ENCODE measurements at places on chromosomes 2 and 18. TPM values are rescaled to one million over a fixed set of nuclear protein-coding genes. Genes with fewer than 3 reads are reported as not detected.
A peak's percentile ranks its signal among the peaks of the same experiment; 100 is the strongest.

DNA sequence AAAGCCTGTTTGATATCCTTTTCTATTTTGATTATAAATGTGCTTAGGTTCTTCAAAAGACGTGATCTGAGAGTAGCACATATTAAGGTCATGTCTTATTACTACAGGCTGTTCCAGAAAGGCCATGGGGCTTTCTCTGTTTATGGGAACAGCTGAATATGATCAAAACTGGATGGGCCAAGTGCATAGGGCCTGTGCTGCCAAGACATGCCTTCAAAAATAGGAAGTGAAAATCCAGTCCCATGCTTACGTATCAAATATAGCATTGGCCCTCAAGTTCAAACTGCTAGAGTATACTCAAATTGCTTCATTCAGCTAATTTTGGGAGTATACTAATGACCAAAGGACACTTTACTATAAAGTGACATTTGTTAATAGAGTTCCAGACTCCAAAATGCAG lies 24.1 kb downstream of the SLC25A52 start:
- DNase-seq, result no peak

DNA sequence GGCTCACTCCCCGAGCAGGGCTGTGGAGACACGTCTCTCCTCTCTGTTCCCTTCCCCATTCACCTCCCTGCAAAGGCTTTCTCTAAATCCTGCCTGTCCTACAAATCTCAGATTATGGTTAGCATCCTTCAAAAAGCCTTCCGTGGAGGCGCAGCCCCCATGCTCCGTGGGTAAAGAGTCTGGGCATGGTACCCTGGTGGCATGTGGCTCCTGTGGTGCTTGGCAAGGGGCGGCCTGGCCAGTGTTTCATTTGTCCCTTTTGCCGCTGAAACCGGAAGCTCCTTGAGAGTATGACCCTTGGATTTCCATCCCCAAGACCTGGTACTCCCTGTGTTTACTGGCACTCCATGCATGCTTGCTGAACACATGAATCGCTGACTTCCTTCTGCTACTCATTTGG lies 839.3 kb upstream of the SALL3 start:
- DNase-seq, result no peak

GRCh38 chr2:133839677-133840076 lies 271.4 kb upstream of the NCKAP5 start:
- DNase-seq, result no peak

DNA sequence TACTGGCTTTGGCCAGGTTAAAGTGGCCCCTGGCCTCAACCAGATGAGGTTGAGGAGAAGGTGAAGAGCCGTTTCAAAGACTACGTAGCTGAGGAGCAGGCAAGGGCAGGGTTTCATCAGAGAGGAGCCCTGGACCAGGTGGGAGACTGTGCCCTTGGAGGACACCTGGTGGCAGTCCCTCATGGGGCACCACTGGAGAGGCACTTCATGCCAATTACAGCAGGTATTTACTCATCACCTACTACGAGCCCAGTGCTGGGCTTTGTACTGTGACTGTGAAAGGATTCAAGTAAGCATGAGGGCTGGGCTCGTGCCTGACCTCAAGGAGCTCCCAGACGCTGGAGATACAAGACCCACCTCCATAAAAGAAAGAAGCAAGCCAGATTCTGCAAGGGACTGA lies 37.6 kb downstream of the SMAD7 start:
- no peak for DNase-seq

DNA sequence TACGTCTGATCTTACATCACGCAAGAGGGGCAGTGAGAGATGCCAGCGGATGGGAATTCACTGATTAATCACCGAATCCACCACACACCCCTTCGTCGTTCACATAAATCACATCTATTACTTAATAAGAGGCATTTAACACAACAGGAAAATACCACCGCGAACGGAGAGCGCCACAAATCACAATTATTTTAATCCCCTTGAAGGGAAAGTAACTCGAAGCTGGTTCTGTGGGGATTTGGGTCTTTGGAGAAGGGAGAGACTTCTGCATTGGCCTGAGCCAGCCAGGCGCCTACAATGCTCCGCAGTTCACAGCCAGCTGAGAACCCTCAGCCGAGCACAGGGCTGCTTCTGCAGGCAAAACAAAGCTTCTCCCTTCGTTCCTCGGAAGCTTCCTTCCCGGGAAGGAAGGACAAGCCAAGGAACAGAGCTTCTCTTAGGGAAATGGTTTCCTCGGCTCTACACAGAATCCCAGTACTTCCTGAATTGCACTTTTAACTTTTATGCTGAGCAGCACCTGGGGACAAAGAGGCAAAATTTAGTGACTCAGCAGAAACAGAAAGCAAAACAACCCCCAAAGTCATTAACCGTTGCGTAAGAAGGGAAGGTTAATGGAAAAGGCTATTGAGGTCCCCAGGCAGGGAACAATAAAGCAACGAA lies at the start of gene LRP1B:
Gene LRP1B (minus strand): TSS at position 7 of the 660 bp plus-strand sequence. CDS start 287 bp downstream, outside the sequence.
- peak; percentile 55 for DNase-seq

- DNase-seq, result no peak
Observed at GRCh38 chr2:71727562-71727961, 274.2 kb downstream of the DYSF start.

DNA sequence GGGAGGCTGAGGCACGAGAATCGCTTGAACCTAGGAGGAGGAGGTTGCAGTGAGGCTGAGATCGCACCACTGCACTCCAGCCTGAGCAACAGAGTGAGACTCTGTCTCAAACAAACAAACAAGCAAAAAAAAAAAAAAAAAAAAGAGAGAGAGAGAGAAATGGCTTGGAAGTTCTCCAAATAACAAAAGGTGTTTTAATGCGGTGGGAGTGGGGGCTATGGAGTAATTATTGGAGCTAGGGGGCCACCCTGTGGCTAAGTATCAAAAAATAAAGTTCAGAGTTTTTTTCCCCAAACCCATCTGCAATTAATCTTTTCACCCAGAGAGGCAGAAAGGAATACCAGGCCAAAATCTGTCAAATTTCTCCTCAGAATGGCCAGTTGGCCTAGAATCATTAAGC lies 23.0 kb upstream of the CEP68 start:
- DNase-seq, result peak; percentile 8

GRCh38 chr2:111200333-111200881 lies 79.7 kb downstream of the BCL2L11 start:
- no peak for DNase-seq

GRCh38 chr2:72984172-72984671 lies 66.9 kb downstream of the EMX1 start:
- no peak for DNase-seq

DNA sequence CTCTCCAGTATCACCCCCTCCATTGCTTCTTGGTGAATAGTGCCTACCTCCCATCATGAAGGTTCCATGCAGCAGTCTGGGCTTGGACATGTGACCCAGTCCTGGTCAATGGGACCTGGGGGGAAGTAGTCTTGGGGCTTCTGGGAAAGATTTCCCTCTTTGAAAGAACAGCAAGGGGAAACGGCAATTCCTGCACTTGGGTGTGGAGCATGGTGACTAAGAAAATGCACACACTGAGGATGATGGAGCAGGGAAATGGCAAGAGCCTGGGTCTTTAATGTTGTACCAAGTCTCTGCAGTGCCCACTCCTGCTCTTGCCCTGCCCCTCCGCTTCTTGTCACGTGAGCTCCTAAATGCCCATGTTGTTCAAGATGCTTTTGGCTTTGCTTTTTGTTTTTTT lies 131.4 kb upstream of the SIX2 start:
- DNase-seq, result no peak

DNA sequence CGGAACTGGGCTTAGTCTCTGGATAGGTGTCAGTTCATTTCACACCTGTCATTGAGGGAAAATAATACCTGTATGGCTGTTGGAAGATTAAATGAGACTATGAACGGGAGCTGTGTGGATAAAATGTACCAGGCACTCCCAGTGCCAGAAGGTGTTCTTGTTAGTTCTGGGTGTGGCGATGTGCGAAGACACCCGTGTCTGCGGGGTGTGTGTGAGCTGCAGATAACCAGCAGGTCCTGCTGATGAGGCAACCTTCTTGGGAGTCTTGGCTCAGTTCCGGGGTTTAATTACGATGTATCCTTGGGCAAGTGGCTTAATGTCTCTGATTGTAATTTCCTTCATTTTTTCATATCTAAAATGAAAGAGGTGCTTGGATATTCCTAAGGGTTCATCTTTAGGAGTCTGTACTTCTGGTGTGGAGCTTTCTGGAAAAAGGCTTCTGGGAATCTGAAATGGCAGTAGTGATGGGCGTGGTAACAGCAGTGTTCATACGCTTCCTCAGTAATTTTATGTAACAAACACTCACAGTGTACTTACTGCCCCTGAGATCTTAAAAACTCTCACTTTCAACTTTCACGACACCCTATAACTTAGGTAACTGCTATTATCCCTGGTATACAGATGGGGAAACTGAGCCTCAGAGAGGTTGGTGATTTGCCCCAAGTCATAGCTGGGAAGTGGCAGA lies 35.0 kb downstream of the NEDD4L start:
- no peak for DNase-seq

DNA sequence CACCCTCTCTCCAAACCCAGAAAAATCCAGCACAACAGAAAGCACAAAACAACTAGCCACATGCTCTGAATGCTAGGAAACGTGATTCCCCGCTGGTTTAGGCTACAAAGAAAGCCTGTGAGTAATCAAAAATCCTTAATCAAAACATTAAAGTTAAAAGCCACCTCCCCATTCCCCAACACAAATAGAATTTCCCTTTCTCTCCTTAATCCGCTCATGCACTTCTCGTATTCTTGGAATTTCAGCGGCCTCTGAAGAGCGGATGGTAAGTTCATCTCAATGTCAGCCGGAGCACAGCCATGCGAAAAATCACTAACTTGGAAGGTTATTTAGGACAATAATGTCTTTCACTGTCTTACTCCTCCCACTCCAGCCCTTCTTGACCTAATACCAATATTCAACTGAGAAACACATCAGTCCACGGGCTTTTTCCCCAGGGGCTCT lies 126.7 kb downstream of the OSBPL1A start:
- peak; percentile 0 for DNase-seq

The FKBP1B gene
- 0.38 TPM for total RNA-seq

The CHAC2 gene
- total RNA-seq, result 26.1 TPM

The IL18RAP gene
- total RNA-seq, result 1.2 TPM

The COL6A3 gene
- total RNA-seq, result 0.17 TPM

The RAB17 gene
- 0.55 TPM for total RNA-seq

Data from NCI-H460 (cell line).